Activated CD4-positive, alpha-beta T cell treated with anti-CD3 and anti-CD28 coated beads, Interleukin-2, amount 10 ng/mL, durations not matched to agents 7 days and 5 days (primary cell): ENCODE measurements at places on chromosomes 3 and 15. TPM values are rescaled to one million over a fixed set of nuclear protein-coding genes. Genes with fewer than 3 reads are reported as not detected.
A peak's percentile ranks its signal among the peaks of the same experiment; 100 is the strongest.

DNA sequence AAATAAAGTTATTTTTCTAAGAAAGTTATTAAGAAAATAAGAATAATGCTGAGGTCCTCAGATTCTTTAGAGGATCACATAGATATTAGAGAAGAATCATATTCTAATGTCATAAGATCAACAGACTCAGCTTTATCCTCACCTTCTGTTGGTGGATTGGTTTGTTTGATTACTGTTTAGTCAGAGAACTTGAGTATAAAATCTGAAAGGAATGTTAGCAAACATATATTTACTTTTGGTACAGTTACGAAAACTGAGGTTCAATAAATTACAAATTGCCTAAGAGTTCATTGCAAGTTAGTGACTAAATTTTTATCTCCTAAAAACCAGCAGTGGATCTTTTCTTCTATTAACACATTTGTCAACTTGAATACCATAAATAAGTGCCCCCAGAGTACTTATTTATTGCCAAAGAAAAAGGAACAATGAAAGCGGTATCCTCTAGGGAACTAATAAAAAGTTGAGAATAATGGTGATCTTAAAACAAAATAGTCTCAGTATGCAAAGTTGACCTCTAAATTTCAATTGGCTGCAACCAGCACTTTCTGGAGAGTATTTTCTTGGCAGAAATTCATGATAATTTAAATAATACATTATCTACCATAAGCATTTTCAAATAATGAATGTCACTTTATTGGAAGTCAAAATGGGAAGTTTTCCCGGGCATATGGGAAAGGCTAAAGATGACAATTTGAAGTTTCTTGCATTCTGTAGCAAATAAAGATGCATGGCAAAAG, 296.8 kb downstream of the OTOL1 start:
- no peaks in the 10 kb centered on the region for H3K4me1 ChIP-seq
- H3K27ac ChIP-seq, result no peak overlapping the region
- H3K36me3 ChIP-seq, result no peaks in the 10 kb centered on the region
- H3K4me3 ChIP-seq, result no peak overlapping the region
- no peaks in the 10 kb centered on the region for H3K27me3 ChIP-seq
- DNase-seq, result no peak

- peak; percentile 74 for DNase-seq
- H3K27ac ChIP-seq, result peak overlapping the region; percentile 81
- H3K36me3 ChIP-seq, result no peaks in the 10 kb centered on the region
- H3K4me3 ChIP-seq, result peak overlapping the region; percentile 47
These were observed 38.6 kb downstream of the CLEC3B start for GRCh38 chr3:45064512-45065372.

DNA sequence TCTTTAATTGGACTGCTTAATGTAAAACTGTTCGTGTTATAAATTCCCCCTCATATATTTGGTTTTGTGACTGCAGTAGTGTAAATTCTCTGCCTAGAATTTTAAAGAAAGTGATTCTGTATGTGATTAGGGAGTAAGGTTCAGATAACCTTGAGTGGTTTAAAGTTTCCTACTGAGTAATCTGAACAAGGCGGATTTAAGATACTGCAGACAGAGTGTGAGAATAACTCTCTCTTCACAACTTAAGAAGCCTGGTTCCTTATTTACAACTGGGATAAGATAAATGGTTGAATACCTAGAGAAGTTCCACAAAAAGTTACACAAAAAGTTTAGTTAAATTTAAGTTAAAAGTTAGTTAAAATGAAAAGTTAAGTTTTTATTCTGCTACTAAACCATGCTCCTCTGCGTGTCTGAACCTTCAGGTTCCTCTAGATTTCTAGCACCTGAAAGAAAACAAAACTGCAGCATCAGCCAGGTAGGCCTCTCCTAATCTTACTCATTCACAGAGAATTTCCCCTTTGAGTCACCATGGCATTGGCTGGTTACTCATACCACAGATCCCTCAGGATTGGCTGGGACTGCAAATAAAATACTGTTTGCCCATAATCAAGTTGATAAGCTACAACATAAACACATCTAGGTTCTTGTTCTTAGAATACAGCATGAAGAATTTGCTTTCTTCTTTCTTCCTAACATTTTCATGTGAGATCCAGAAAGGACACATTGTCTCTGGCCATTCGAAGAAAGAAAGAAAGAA, at the start of gene ARL14:
TSS of gene ARL14 (plus strand) at position 614 of the 757 bp plus-strand sequence. CDS start 187 bp downstream, outside the sequence.
- no peak for DNase-seq
- H3K36me3 ChIP-seq, result no peaks in the 10 kb centered on the region
- H3K27ac ChIP-seq, result no peak within 1 kb of the TSS
- H3K27me3 ChIP-seq, result peaks cover 6% of the 10 kb centered on the region

- DNase-seq, result no peak
- H3K36me3 ChIP-seq, result no peaks in the 10 kb centered on the region
These were observed 382.7 kb downstream of the GBE1 start for GRCh38 chr3:81378552-81379293.

GRCh38 chr3:173109143-173109542, 31.9 kb downstream of the SPATA16 start:
- no peak overlapping the region for H3K27ac ChIP-seq
- H3K36me3 ChIP-seq, result no peaks in the 10 kb centered on the region
- no peak for DNase-seq
- no peaks in the 10 kb centered on the region for H3K27me3 ChIP-seq
- H3K4me1 ChIP-seq, result no peaks in the 10 kb centered on the region

DNA sequence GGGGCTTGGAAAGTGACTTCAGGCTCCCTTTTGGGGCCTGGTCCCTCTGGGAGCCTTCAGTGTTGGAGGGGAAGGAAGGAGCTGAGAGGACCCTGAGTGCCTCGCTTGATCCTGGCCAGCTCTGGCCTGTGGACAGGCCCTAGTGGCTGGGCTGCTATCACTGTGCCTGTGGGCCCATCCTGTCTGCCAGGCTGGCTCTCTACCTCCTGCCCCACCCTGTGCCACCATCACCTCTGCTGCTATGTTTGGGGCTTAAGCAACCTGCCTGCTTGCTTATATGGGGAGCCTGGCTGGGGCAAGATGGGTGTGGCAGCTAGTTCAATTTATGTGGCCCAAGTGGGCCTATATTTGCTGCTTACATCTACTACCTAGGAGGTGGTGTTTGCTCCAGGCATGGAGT, 7.1 kb downstream of the TEX264 start:
- H3K36me3 ChIP-seq, result peaks cover 49% of the 10 kb centered on the region
- H3K27me3 ChIP-seq, result no peaks in the 10 kb centered on the region

DNA sequence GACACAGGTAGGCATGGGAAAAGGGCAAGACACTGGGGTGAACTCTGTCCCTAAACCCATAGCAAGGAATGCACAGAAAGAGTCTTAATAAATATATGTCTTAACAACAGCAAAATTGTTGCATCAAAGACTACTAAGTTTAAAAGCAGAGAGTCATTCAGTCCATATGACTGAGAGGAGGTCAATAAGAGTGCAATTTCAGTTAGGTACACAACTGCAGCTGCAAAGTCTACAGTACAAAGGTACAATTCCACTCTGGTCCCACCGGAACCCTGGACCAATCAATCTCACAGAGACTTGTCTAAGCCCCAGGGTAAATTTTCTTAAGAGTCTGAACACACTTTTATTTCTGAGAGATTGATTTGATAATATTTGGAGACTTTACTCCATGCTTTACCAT, 6.9 kb downstream of the CP start:
- H3K27me3 ChIP-seq, result peaks cover 7% of the 10 kb centered on the region
- no peak for DNase-seq
- no peak overlapping the region for H3K27ac ChIP-seq

GRCh38 chr3:185724761-185725160, 100.1 kb downstream of the IGF2BP2 start:
- no peak for DNase-seq
- no peaks in the 10 kb centered on the region for H3K36me3 ChIP-seq
- H3K4me3 ChIP-seq, result no peak overlapping the region
- peaks cover 5% of the 10 kb centered on the region for H3K27me3 ChIP-seq
- H3K4me1 ChIP-seq, result no peaks in the 10 kb centered on the region

- peaks cover 15% of the 10 kb centered on the region for H3K27me3 ChIP-seq
- peaks cover 2% of the 10 kb centered on the region for H3K36me3 ChIP-seq
- no peak for DNase-seq
- peaks cover 31% of the 10 kb centered on the region for H3K4me1 ChIP-seq
- peak overlapping the region; percentile 74 for H3K27ac ChIP-seq
These were observed 24.3 kb upstream of the CP start for GRCh38 chr3:149245738-149246451.

DNA sequence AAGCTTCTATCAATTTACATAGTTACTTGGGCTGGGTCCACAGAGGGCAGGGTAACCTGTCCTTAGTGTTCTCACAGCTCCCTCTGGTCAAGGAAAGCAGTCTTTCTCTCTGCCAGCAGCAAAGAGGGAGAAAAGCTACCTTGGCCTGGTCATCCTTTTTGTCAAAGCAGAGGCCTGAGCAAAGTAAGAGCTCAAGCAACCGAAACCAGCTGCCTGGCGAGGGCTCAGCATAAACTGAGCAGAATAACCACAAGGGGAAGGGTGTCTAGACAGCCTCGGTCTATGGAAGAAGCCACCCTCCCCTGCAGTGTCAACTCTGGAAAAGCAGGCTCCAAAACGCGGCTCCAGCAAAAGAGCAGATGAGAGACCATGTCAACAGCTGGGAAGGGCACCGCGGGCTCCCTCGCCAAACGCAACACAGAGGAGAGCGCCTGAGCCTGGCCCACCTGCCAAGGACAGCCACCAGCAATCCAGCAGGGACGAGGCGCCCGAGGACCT, 17.4 kb downstream of the LRIG1 start:
- no peaks in the 10 kb centered on the region for H3K27me3 ChIP-seq
- peak overlapping the region; percentile 2 for H3K4me3 ChIP-seq
- peak; percentile 19 for DNase-seq
- H3K4me1 ChIP-seq, result peaks cover 48% of the 10 kb centered on the region
- H3K27ac ChIP-seq, result peak overlapping the region; percentile 14

DNA sequence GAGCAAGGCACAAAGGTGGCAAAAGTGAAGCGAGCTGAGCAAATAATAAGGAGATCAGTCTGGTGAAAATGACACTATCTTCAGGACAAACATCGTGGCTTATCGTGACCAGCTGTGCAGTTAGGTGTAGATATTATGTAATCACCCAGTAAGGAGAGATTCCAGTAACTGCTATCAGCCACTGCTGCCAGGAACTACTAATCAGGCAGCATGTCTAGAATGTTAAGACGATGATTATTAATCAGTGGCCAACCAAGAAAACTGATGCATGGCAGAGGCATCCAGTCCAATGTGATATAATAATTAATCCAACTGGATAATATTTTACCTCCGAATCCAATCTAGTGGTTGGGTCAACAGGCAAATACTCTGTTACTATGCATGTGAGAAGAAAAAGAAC, 252.7 kb upstream of the ZPLD1 start:
- H3K4me1 ChIP-seq, result peaks cover 3% of the 10 kb centered on the region
- DNase-seq, result no peak
- H3K4me3 ChIP-seq, result no peak overlapping the region

The EIF4A2 gene
- 351 TPM for total RNA-seq

The GOLGA8M gene
- 1.7 TPM for total RNA-seq
